ENCODE measurements at places on chromosomes 16 and 17. TPM values are rescaled to one million over a fixed set of nuclear protein-coding genes. Genes with fewer than 3 reads are reported as not detected.

DNA sequence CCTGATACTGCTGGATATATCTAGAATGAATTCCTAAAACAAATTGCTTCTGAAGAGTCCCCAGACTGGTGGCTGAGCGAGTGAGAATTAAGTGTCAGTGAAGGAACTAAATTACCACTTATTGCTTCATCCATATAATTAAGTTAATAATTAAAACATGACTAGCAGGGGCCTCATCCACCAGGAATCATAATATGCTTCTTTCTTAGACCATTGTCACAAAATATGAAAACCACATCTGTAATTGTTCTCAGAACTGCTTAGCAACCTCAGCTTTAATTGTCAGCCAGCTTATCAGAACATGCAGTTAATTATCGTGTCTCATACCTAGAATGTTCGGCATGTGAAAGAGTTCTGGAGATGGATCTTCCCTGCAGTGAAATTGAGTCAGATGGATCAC lies 21.2 kb upstream of the PIRT start:
- DNase-seq, result no peak
- no peaks in the 10 kb centered on the region for H3K36me3 ChIP-seq
- no peak overlapping the region for H3K4me3 ChIP-seq
- H3K27ac ChIP-seq, result no peak overlapping the region
- no peaks in the 10 kb centered on the region for H3K27me3 ChIP-seq

GRCh38 chr17:30576326-30576861 lies 99.2 kb downstream of the GOSR1 start:
- H3K36me3 ChIP-seq, result no peaks in the 10 kb centered on the region
- peak; percentile 46 for DNase-seq
- H3K27ac ChIP-seq, result no peak overlapping the region
- no peaks in the 10 kb centered on the region for H3K27me3 ChIP-seq
- no peaks in the 10 kb centered on the region for H3K4me1 ChIP-seq

DNA sequence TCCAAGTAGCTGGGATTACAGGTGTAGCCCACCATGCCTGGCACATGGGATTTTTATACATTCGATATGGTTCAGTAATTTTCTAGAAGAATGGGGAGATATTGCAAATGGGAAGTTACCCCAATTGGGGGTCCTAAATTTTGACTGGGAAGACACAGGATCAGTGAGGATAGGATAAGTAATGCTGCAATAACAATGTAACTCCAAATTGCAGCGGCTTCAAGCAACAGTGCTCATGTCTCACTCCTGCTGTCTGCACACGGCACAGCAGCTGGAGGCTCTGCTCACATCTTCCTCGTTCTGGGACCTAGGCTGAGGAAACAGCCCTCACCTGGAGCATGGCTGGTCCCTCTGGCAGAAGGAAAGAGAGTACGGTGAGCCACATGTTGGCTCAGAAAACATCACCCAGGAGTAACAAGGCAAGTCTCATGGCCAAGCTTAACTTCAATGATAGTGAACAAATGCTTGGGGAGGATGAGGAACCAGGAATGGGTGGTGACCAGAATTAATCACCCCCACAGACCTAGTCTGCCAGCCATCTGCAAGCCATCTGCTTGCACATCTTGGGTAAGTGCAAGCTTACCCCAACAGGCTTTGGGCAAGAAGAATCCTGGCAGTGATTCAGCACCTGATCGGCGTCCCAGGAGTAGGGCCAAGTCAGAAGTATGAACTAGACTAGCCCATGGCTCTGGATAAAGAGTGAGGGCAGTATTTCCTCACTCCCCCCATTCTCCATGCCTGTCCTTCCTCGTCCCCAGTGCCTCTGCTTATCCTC lies 229.2 kb downstream of the COPRS start:
- no peak overlapping the region for H3K27ac ChIP-seq
- DNase-seq, result no peak
- no peaks in the 10 kb centered on the region for H3K36me3 ChIP-seq
- H3K4me3 ChIP-seq, result no peak overlapping the region
- no peaks in the 10 kb centered on the region for H3K27me3 ChIP-seq

DNA sequence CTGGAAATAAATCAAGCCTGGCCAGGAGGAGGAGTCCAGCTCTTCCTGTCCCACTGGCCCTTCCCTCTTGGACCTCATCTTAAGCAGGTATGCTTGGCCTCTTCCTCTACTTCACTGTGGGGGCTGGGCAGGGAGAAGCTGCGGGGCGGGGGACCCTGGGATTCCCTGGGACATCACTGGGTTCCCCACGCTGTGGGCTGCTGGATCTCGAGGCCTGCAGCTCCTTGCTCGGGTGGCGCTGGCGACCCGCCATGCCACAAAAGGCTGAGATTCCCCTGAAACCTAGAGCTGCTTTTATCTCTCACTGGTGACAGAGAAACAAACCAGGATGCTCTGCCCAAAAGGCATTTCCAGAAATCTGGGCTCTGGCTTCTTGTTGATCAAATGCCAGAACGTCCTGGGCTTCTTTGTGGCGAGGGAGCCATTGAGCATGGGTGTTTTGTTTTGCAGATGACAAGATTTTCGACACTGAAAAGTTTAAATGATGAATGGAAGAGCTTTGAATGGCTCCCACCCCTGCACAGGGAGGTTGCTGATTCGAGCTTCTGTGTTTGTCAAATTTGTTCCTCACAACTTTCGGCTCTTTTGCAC lies 8.6 kb upstream of the PGS1 start:
- no peaks in the 10 kb centered on the region for H3K36me3 ChIP-seq
- H3K4me1 ChIP-seq, result peaks cover 31% of the 10 kb centered on the region
- no peak overlapping the region for H3K27ac ChIP-seq
- H3K4me3 ChIP-seq, result no peak overlapping the region
- DNase-seq, result no peak

Gene VASN
- 20.3 TPM for total RNA-seq

GRCh38 chr17:27634026-27634335 lies 3.0 kb downstream of the LGALS9 start:
- peaks cover 28% of the 10 kb centered on the region for H3K4me1 ChIP-seq
- no peaks in the 10 kb centered on the region for H3K36me3 ChIP-seq
- H3K27me3 ChIP-seq, result no peaks in the 10 kb centered on the region
- no peak for DNase-seq

DNA sequence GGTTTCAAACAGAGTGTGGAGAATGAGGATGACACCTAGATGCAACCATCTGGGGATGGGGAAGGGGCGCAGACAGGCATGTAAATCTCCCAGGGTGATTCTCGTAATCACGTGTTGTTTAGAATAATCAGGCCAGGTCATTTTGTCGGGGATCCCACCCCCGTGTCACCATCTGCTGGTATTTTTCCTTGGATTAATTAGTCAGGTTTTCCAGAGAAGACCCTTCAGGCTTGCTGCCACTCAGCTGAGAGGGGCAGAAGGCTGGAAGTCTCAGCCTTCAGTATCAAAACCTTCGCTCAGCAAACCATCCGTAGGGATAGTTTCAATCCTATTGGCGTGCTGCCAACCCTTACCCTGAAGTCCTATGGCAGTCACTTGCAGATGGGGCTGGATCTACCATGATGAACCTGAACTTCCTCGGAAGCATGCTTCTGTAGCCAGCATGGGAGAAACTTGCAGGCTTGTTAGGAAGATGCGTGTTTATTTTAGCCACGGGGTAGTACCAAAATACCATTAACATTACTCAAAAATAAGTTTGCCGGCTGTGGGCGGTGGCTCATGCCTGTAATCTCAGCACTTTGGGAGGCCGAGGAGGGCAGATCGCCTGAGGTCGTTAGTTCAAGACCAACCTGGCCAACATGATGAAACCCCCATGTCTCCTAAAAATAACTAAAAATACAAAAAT lies 7.5 kb upstream of the ADCY9 start:
- no peak for DNase-seq
- H3K27me3 ChIP-seq, result no peaks in the 10 kb centered on the region
- no peak overlapping the region for H3K27ac ChIP-seq

DNA sequence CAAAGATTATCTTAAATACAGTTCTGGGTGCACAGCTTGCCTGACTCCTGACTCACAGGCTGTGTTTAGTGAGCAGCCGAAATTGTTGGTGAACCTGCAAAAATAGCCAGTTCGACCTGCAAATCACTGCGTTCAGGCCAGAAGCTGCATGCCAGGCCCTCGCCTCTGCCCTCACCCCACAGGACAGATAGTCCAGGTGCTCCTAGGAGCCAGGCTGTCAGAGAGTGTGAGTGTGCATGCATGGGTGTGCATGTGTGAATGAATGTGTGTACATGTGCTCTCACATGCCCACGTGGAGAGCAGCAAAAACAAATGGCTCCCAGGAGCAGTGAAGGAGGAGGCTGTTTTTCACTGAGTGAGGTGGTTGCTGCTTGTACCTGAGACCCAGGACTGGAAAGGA lies 131.8 kb downstream of the ABCC12 start:
- no peak overlapping the region for H3K4me3 ChIP-seq
- H3K36me3 ChIP-seq, result no peaks in the 10 kb centered on the region
- no peak overlapping the region for H3K27ac ChIP-seq
- no peaks in the 10 kb centered on the region for H3K27me3 ChIP-seq
- H3K4me1 ChIP-seq, result no peaks in the 10 kb centered on the region
- DNase-seq, result no peak

Gene CDRT4
- total RNA-seq, result 9.0 TPM

Gene XYLT1
- 12.1 TPM for total RNA-seq

DNA sequence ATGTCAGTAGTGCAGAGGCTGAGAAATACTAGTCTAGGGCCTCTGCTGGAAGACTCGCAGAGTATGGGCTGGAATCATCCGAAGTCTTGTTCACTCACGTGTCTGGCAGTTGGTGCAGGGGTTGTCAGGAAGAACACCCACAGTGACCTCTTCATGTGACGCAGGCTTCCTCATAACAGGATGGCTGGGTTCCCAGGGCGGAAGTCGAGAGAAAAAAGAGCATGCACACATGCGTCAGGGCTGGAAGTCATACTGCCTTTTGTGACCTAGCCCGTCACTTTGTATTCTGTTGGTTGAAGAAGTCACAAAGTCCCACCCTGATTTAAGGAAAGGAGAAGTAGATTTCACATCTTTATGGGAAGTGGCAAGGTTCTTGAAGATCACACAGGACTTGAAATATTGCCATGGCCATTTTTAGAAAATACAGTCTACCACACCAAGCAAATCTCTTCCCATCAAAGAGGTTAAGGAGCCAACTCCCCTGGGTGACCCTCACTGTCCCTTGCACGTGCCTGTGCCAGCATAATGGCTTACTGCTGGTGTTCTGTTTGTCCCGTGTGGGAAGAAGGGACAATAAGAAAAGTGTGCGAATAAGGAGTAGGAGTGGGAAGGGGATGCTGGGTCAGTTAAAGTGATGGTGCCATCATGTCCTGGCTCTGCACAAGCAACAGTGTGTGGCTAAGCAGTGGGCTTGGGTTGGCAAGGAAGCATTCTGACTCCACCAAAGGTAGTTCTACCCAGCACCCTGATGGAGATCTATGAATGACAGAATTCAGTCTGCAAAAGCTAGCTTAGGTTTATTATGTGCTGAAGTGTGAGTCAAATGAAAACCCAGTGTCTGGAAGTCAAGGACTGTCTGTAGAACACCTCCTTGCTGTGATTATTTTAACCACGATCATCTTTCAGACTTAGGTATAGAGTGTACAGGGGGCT lies 28.1 kb downstream of the HEATR3 start:
- peaks cover 24% of the 10 kb centered on the region for H3K36me3 ChIP-seq
- no peak overlapping the region for H3K4me3 ChIP-seq
- H3K27me3 ChIP-seq, result no peaks in the 10 kb centered on the region
- DNase-seq, result peak; percentile 69

Gene CLDN9
- total RNA-seq, result 0.75 TPM

GRCh38 chr16:75116081-75116910 lies at the start of gene LDHD:
Gene LDHD (minus strand): TSS chr16:75116780. CDS start chr16:75116720, 60 bp downstream.
- peak within 1 kb of the TSS; percentile 62 for H3K27ac ChIP-seq
- DNase-seq, result peak; percentile 93
- no peaks in the 10 kb centered on the region for H3K36me3 ChIP-seq
- peak within 1 kb of the TSS; percentile 55 for H3K4me3 ChIP-seq
- peaks cover 21% of the 10 kb centered on the region for H3K4me1 ChIP-seq

Gene CCL11
- 0.98 TPM for total RNA-seq

Gene ZNF205
- total RNA-seq, result 11.7 TPM

DNA sequence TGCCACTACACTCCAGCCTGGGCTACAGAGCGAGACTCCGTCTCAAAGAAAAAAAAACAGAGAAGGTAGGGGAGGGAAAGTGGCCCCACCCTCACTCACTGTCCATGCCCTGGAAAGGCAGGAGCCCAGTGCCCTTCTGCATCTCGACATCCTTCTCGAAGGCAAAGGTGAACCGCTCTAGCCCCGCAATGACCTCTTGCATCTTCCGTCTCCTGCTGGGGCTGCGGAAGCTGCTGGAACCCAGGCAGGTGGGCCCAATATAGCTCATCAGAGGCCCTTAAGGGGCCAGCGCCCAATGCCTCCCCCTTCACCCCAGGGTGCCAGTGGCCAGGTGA lies at the start of gene CPSF4L:
CPSF4L (minus strand) TSS at position 264 of the 335 bp plus-strand sequence; CDS start at position 202, 62 bp downstream.
- H3K27me3 ChIP-seq, result no peaks in the 10 kb centered on the region
- H3K4me3 ChIP-seq, result no peak within 1 kb of the TSS
- H3K27ac ChIP-seq, result no peak within 1 kb of the TSS
- no peaks in the 10 kb centered on the region for H3K36me3 ChIP-seq
- H3K4me1 ChIP-seq, result no peaks in the 10 kb centered on the region

- H3K4me1 ChIP-seq, result peaks cover 14% of the 10 kb centered on the region
- H3K27ac ChIP-seq, result peak overlapping the region; percentile 78
- H3K27me3 ChIP-seq, result no peaks in the 10 kb centered on the region
- peak; percentile 99 for DNase-seq
Measured at GRCh38 chr17:18158022-18158600, 25.5 kb upstream of the ALKBH5 start.

Gene CFAP97D1
- total RNA-seq, result not detected

GRCh38 chr16:2980227-2981176 lies at the start of gene PKMYT1:
Gene PKMYT1 (minus strand): TSS chr16:2980446. CDS start chr16:2979657, 789 bp downstream.
- no peaks in the 10 kb centered on the region for H3K36me3 ChIP-seq
- peak; percentile 96 for DNase-seq
- H3K4me1 ChIP-seq, result peaks cover 19% of the 10 kb centered on the region
- H3K27ac ChIP-seq, result peak within 1 kb of the TSS; percentile 98
- peak within 1 kb of the TSS; percentile 84 for H3K4me3 ChIP-seq

DNA sequence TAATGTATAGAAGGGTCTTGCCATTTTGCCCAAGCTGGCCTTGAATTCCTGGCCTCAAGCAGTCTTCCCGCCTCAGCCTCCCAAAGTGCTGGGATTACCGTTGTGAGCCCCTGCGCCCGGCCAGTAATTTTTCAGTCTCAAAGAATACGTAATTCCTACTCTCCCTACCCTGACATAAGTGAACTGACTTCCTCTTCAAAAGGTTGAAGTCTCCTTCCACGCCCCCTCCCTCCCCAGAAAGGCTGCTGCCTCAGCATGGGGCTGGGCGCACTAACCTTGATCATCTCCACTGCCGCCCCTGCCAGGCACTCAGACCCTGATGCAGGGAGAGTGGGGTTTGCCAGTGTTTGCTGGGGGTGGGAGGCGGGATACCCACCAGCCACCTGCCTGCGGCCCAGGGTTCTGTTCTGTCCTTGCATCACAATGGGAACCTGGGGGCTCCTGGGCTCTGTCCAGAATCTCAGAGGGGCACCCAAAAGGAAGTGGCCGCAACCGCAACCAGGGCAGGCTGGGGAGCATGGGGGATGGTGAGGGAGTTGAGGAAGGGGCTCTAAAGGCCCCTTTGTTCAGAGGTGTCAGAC lies 27.5 kb downstream of the KIFC3 start:
- no peak overlapping the region for H3K27ac ChIP-seq
- no peak overlapping the region for H3K4me3 ChIP-seq
- peaks cover 37% of the 10 kb centered on the region for H3K36me3 ChIP-seq
- no peaks in the 10 kb centered on the region for H3K4me1 ChIP-seq
- no peaks in the 10 kb centered on the region for H3K27me3 ChIP-seq

- H3K27ac ChIP-seq, result peak overlapping the region; percentile 81
- peak; percentile 74 for DNase-seq
- H3K4me1 ChIP-seq, result peaks cover 83% of the 10 kb centered on the region
- peaks cover 60% of the 10 kb centered on the region for H3K36me3 ChIP-seq
- peak overlapping the region; percentile 14 for H3K4me3 ChIP-seq
Measured at GRCh38 chr17:38898812-38899348, 26.5 kb upstream of the LASP1NB start.

- H3K4me1 ChIP-seq, result no peaks in the 10 kb centered on the region
- peaks cover 44% of the 10 kb centered on the region for H3K27me3 ChIP-seq
- H3K4me3 ChIP-seq, result no peak overlapping the region
- H3K36me3 ChIP-seq, result no peaks in the 10 kb centered on the region
- DNase-seq, result no peak
Measured at GRCh38 chr17:48961516-48962233, 6.7 kb downstream of the GIP start.

Data from upper lobe of right lung (tissue), 1 donor.